ENCODE measurements at places on chromosomes 11 and 22. TPM values are rescaled to one million over a fixed set of nuclear protein-coding genes. Genes with fewer than 3 reads are reported as not detected.

The BTG4 gene
- total RNA-seq: not detected

GRCh38 chr22:21726650-21727049 is 8.9 kb downstream of the YPEL1 start:
- peak; percentile 88 for DNase-seq

DNA sequence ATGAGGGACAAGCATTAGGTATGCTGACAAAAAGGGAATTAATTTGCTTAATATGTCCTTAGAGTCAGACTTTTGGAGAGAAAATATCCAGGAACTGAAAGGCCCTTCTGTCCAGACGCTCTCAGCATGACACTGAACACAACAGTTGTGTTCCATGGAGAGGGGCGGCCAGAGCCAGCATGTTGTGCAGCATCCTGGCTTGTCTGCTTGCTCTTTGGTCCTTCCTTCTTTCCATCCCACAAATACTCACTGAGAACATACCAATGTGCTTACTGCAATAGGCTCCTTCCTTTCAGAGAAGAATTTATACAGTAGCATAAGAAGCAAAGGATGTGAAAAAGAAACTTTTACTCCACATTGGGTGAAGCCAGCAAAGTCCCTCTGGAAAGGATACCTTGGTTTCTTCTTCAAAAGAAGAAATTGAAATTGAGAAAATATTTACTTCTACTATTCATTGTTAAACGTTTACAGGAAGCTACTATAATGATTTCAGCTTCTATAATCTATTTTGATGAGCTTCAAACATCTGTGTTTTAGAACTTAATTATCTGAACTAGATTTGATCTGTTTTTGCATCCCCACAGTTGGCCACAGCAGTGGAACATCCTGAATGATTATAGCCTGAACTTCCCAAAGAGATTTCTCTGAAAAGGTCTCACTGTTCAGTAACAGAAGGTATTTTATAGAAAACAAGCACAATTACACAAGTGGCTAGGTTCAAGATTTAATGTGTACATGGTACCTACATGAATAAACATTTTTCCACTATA is 304.1 kb upstream of the PITPNB start:
- DNase-seq: no peak

- no peak for DNase-seq
Observed at GRCh38 chr22:26545385-26545784, 33.1 kb upstream of the TFIP11 start.

GRCh38 chr11:1868636-1869291 is 15.9 kb downstream of the LSP1 start:
- DNase-seq: no peak

GRCh38 chr11:12543596-12544415 is 130.4 kb upstream of the TEAD1 start:
- no peak for DNase-seq

DNA sequence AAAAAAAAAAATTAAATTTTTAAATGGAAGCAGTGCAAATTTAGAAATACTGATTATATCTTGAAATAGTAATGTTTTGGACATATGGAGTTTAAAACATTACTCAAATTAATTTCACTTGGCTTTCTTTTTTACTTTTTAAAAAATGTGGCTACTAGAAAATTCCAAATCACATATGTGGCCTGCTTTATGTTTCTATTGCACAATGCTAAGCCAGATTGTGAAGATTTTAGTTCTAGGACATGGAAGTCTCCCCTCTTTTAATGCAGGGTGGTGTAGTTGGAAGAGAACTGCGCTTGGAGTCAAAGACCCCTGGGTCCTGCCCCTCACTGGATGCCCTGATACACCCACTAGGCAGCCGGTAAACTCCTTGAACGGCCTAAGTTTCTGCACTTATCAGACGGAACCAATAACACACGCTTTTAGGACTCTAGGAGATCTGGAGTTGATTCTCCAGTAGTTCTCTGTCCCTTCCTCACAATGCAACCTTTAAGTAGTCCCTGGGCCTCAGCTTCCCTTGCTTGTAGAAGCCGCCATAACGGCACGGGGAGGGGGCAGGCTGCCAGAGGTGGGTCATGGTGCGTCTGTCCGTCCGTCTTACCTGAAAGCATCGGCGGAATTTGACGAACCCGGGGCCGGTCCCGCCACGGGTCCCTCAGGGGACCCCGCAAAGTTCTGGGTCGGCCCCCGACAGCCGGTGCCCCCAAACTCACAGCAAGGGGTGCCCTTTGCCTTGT is 505 bp downstream of the FAM227A start:
- DNase-seq: no peak

DNA sequence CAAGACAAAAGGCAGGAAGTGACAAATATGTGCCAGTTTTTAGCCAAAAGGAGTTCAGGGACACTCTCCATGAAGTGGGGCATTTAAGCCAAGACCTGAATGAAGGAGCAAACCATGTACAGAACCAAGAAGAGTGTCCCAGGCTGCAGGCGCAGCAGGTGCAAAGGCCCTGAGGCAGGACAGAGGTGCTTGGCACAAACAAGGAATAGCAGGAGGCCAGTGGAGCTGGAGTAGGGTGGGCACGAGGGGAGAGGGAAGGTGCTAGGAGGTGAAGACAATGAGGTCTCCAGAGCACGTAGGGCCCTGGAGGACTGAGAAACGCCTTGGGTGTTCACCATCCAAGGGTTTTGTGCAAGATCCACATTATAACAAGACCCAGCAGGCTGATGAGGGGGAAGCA is 474.1 kb downstream of the MN1 start:
- no peak for DNase-seq

GRCh38 chr11:75140269-75141138 is 10.4 kb upstream of the SLCO2B1 start:
- DNase-seq: peak; percentile 90

DNA sequence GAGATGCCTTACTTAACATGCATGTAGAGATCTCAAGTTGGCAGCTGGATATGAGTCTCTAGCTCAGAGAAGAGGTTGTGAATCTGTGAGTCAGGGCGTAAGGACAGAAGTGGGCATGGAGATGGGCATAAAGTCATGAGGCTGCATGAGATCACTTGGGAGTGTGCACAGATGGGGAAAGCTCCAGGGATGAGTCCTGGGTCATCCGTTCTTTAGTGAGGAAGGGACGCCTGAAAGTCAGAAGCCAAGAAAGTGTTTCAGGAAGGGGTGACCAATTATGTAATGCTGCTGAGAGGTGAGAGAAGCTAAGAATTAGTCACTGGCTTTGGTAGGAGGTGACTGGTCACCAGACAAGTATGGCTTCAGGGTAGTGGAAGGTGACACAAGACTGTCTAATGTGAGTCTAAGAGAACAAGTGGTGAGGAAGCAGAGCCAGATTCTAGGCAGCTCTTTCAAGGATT is 6.7 kb downstream of the ACP2 start:
- DNase-seq: no peak

The OR6T1 gene
- not detected for total RNA-seq

DNA sequence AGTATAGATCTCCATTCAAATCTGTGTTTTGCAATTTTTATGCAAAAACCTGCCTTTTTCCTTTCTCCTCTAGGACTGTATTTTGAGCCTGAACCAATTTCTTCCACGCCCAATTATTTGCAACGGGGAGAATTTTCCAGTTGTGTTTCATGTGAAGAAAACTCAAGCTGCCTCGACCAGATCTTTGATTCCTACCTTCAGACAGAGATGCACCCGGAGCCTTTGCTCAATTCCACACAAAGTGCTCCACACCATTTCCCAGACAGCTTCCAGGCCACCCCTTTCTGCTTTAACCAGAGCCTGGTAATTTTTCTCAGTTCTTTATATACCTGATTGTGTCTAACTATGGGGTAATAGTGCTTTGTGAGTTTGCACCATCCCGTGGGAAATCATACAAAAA is 8.0 kb downstream of the POU2AF3 start:
- no peak for DNase-seq

The TMEM134 gene
- 34.9 TPM for total RNA-seq

The UPK3A gene
- 0.41 TPM for total RNA-seq

The MYBPC3 gene
- total RNA-seq: not detected

DNA sequence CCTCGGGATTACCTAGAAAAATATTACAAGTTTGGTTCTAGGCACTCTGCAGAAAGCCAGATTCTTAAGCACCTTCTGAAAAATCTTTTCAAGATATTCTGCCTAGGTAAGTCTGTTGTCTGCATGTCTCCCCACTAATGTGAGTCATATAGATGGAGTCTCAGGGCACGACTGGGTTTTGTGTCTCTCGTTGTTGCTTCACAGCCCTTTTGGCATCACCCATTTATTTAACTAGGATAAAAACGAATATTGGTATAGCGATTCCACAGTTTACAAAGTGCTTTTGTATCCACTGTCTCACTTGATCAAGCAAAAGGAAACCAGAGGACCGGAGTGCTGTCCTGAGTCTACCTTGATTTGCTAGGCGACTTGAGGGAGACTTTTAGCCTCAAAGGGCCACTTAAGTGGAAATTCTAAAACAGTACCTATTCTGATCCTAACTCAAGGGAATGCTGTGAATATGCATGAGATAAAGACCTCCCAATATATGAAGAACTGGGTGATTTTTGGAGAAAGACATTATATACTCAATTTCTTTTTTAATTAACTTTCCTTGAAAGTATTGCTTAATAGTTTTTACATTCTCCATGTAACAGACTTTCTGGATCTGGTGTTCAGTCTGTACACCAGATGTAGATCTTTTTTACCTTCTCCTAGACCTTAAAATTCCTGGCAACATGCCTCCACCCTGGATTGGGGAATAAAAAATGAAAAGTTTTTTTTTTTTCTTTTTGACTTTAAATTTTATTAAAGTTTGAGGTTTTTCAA is 590 bp downstream of the NNMT start:
- no peak for DNase-seq

GRCh38 chr11:14884667-14885273 is 7.3 kb downstream of the CYP2R1 start:
- DNase-seq: no peak

- peak; percentile 54 for DNase-seq
Observed at GRCh38 chr11:15770798-15771414, 585.4 kb downstream of the SOX6 start.

DNA sequence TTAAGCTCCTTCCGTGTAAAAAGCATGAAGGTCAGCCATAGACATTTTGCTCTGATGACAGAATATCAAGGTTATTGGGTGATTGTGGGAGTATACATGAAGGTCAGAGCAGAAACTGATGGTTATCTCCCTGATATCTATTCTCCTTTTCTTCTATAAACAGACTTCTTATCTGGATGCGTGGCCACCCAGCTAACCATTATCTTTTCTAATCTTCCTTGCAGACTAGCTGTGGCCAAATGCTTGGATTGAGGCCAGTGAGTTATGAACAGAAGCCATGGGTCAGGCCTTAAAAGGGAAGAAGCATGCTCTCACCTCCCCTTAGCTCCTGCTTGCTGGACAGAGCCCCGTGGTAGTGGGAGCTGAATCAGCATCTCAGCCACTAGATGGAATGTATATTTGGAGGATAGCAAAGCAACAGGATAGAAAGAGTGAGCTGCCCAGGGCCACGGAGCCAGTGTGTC is 31.3 kb upstream of the LRRC55 start:
- no peak for DNase-seq

GRCh38 chr11:96390488-96390792 is 627 bp downstream of the JRKL start:
- no peak for DNase-seq

DNA sequence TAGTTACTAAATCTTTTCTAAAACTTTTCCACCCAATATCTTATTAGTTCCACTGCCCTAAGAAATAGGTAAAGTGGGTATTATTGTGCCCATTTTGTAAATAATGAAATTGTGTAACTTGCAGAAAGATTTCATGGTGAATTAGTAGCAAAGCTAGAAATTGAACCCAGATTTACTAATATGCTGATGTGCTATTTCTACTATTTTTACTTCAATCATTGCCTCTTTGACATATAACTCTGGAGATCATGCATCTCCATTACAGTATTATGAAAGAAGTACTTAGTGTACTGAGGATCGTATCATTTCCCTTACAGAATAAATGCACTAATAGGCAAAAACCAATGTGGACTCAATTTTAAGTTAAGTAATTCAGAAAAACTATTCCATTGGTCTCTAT is 119.0 kb downstream of the CSTPP1 start:
- no peak for DNase-seq

DNA sequence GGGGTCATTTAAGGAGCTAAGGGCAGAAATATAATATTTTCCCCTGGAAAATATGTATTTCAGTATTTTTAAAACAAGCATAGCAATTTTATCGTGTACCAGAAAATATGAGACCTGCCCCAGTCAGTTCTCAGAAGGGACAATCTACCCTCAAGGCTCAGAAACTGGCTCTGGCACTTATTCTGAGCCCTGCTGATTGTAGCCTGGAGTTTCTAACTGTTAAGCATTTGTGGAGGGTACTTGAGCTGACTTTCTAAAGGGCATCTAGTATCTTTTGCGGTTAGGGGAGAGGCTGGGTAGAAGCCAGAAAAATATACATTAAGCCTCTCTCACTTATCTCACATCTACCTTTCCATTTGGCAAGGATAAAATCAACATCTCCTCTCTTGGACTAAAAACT is 71.3 kb upstream of the FSHB start:
- no peak for DNase-seq

- DNase-seq: no peak
Observed at GRCh38 chr11:34167961-34168360, 62.5 kb downstream of the NAT10 start.

DNA sequence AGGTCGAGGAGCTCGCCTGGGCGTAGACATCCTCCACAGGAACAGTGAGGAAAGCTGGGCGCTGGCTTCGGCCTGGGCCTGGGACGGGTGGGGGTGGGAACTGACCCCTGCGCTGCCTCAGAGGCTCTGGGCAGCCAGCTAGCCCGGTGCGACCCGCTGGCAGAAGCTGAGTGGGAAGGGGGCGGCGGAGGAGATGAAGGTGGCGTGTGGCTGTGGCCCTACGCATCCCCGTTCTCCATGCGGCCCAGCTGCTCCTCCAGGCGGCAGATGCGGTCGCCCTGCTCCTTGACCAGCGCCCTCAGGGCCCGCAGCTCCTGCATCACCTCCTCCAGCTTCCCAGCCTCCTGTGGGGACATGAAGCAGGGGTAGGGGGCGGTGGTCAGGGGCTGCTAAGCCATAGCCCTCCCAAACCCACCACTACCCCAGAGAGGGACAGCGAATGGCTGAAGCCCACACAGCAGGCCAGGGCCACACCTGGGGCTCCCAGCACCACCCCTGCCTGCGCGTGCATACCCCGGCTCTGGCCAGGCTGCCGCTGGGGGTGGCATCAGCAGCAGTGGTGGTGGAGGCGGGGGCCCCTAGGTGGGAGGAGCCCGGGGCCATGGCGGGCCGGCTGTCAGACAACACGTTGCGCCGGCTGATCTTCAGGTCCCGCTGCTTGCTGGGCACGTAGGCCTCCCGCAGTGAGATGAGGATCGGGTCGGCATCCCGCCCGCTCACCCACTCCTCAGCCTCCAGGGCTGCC is 848 bp upstream of the PTPRCAP start:
- DNase-seq: no peak

- no peak for DNase-seq
Observed at GRCh38 chr11:19168090-19168489, 33.7 kb downstream of the CSRP3 start.

- DNase-seq: no peak
Observed at GRCh38 chr11:15434529-15434928, 319.8 kb downstream of the INSC start.

- DNase-seq: peak; percentile 49
Observed at GRCh38 chr11:70431611-70432010, 33.3 kb downstream of the CTTN start.

All from H7 (cell line).